CD4-positive, alpha-beta T cell (primary cell): ENCODE measurements at places on chromosomes 11 and 22.

- no peak for DNase-seq
These were observed 17.1 kb downstream of the APOL4 start for GRCh38 chr22:36184433-36185025.

DNA sequence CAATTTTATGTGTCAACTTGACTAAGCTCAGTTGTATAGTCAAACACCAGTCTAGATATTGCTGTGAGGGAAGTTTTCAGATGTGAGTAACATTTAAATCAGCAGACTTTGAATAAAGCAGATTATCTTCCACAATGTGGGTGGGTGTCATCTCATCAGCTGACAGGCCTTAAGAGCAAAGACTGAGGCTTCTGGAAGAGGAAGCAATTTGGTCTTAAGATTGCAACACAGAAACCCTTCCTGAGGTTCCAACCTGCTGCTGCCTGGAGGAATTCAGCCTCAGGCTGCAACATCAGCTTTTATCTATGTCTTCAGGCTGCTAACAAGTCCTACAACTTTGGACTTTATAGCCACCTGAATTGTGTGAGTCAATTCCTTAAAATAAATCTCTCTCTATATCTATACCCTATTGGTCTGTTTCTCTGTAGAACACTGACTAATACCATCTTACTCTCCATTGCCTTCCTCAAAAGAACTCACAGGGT, 277.2 kb upstream of the PLET1 start:
- DNase-seq, result no peak

- no peak for DNase-seq
These were observed 125.7 kb downstream of the TENM4 start for GRCh38 chr11:79314906-79315689.

GRCh38 chr11:93481279-93481678, 61.9 kb downstream of the SMCO4 start:
- no peak for DNase-seq

DNA sequence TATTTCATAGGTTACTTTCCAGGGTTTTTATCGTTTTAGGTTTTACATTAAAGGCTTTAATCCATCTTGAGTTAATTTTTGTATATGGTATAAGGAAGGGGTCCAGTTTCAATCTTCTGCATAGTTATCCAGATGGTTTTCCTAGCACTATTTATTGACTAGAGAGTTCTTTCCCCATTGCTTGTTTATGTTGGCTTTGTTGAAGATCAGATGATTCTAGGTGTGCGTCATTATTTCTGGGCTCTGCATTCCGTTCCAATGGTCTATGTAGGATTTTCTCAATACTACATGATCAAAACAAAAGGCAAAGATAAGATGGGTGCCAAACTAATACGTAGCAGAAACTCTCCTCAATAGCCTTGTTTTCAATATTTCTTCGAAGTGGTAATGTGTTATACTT, 14.3 kb upstream of the RIC3 start:
- no peak for DNase-seq

- no peak for DNase-seq
These were observed 16.5 kb downstream of the TMEM258 start for GRCh38 chr11:61775606-61776554.

DNA sequence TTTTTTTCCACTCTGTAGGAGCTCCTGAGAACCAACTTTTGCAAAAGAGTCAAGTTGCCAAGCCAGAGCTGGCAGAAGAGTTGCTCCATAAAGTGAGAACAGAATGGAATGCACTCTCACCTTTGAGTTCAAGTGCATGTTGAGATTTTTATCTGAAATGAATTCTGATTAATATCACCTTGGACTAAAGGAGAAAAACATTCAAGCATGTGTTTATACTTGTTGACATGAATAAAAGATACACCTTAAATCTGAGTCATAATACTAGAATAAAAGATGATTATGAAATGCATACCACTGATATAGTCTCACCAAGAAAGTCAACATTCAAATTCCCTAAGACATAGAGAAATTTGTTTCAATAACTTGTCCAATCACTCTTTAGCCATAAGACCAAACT, 37.8 kb downstream of the ARL14EP start:
- DNase-seq, result no peak
